ENCODE measurements at places on chromosomes 5 and 9. TPM values are rescaled to one million over a fixed set of nuclear protein-coding genes. Genes with fewer than 3 reads are reported as not detected.

Gene ZNF883
- 0.83 TPM for total RNA-seq

Gene CCNI2
- not detected for total RNA-seq

- no peak for DNase-seq
Measured at GRCh38 chr9:33379666-33380389, 22.5 kb downstream of the AQP7 start.

DNA sequence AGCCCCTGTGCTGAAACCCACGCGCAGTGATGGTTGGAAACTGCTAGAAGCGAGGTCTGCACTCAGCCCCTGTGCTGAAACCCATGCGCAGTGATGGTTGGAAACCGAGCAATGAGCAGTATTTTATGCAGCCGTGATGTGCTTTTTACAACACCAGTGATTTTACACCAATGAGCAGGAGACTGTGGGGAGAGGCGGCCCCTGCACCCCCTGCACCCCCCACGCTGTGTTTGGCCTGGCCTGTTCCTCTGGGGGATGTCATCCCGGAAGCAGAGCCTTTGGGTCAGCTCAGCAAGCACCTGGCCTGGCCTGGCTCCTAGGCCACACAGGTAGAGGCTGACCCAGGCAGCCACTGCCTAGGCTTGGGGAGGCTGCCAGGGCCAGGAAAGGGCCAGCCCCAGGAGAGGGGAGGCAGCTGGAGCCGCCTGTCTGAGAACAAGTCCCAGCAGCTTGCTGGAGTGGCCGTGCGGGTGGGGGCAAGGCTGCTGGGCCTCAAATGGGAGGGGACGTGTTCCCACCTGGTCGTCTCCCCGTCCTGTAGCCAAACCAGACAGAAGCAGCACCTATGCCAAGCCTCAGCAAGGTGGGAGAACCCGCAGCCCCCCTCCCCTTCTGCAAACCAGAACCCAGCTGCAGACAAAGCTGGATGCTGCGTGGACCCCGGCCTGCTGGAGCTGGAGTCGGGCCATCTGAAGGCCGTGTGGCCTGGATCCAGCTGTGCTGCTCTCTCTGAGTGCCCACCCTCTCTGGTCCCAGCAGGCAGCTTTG is 46.8 kb downstream of the DBH start:
- no peak for DNase-seq

DNA sequence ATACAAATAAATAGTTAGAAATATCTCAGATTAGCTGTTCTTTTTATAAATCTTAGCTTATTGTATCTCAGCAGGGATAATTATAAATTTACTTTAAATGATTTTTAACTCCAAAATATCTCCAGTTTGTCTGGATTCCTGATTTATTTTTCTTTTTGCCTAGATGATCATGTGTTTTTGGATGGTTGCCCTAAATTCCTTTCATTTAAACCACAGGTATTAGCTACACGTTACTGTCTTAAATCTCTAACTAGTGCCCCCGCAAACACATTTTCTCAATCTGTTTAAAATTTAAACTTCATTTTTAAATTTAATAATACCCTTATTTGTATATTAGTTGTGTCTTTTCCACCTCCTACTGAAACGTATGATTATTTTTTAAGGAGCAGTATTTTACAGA is 5.6 kb downstream of the FER start:
- DNase-seq = no peak

- DNase-seq = no peak
Measured at GRCh38 chr5:16392718-16393117, 72.9 kb downstream of the ZNF622 start.

- no peak for DNase-seq
Measured at GRCh38 chr9:76036762-76037161, 146.3 kb downstream of the PCSK5 start.
